AML-193 (cell line): ENCODE measurements at places on chromosomes 5 and 9.

DNA sequence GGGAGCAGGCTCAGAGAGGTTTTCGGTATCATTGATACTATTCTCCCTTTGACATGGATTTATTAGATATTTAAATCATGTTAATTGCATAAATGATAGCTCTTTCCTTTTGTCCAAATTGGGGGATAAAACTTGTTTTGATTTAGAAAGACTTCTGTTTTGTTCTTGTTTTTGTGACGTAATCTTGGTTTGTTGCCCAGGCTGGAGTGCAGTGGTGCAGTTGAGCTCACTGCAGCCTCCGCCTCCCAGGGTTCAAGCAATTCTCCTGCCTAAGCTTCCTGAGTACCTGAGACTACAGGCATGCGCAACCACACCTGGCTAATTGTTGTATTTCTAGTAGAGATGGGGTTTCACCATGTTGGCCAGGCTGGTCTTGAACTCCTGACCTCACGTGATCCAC, 7.1 kb downstream of the MAT2B start:
- DNase-seq = no peak

DNA sequence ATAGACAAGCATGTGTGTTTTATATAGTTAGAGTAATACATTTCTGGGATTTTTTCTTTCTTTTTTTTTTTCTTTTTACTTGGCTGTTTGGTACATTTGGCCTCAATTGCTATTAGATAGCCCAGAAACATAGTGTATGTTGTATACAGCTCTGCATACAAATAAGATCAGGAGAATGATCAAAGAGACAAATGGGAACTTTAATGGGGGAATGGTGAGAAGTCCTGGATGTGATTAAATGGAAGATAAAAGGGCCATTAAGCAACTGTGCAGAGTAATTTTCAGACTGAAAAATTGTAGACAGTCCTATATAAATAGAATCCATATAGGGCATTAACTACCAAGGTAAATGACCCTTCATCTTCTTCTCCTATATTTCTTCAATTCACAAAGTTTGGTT, 575.6 kb downstream of the EBF1 start:
- DNase-seq = no peak

- no peak for DNase-seq
These were observed 26.9 kb downstream of the TICAM2 start for GRCh38 chr5:115575167-115576070.

GRCh38 chr5:117425163-117425562, 850.5 kb upstream of the SEMA6A start:
- no peak for DNase-seq

DNA sequence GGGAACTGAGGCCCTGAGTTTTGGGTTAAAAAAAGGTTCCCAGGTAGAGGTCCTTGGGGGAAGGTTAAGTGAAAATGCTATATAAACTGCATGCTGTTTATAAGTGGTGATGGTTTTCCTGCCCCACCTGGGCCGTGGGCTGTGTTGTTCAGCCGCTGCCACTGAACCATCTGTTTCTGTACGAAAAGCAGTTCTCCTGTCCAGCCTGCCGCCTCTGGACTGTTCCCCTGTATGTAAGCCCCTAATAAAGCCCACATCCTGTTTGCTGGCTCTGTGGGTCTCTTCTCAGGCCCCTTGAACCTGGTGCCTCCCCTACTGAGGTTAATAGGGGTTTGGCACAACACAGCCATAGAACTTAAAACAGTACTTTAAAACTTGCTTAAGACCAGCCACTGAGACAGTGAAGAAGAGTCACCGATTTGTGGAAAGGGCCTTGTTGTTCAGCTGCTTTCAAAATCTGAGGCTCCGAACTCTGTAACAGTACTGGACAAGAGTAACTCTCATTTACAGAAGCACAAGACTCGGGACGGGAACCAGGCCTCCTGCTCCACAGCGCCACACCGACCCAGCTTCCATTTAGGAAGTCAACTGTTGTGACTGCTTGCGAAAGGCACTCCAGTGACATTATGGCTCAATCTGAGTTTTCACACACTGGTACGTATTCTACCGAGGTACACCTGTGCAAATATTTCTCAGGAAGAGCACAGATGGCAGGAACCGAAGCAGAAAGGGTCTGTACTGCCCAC, 192.5 kb downstream of the CDK5RAP2 start:
- no peak for DNase-seq

GRCh38 chr9:33129886-33130881, 37.0 kb downstream of the B4GALT1 start:
- no peak for DNase-seq

GRCh38 chr5:125049721-125050702, 303.6 kb upstream of the ZNF608 start:
- no peak for DNase-seq

- DNase-seq = no peak
These were observed 33.4 kb upstream of the ADAMTS2 start for GRCh38 chr5:179378441-179379271.

DNA sequence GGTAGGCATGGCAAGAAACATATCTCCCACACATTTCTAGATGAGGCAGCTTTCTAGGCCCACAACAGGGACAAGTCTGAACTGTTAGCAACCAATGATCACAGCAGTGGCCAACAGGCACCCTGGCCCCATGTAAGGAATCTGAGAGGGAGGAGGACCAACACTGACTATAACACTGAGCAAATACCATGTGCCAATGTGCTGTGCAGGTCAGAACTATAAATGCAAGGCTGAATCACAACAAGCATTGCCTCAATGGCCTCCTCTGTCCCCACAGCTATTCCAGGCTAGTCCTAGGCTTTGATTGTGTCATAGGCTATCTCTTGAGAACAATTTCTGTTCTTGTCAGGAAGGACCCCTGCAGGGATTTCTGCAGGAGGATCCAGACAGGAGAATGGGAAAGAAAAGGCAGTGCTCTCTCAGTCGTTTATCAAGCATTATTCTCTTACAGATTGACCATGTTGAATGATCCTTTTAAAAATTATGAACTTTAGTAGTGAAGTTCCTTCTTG, 221.2 kb downstream of the TLE1 start:
- no peak for DNase-seq

GRCh38 chr5:142080248-142080647, 28.3 kb upstream of the NDFIP1 start:
- no peak for DNase-seq

DNA sequence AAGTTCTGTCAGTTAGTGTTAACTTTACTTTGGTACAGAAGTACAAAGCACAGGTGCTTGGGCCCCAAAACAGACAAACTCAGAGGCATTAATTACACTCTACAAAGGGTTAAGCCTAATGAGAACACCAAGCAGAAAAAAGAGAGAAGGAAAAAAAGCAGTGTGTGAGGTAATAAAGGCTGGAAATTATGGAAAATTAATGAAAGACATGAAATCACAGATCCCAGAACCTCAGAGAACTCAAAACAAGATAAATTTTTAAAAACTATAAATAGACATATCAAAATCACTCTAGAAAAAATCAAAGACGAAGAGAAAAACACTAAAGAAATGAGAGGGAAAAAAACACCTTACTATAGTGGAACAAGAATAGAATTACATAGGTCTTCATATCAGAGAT, 354.2 kb upstream of the ADAMTS16 start:
- DNase-seq = no peak

DNA sequence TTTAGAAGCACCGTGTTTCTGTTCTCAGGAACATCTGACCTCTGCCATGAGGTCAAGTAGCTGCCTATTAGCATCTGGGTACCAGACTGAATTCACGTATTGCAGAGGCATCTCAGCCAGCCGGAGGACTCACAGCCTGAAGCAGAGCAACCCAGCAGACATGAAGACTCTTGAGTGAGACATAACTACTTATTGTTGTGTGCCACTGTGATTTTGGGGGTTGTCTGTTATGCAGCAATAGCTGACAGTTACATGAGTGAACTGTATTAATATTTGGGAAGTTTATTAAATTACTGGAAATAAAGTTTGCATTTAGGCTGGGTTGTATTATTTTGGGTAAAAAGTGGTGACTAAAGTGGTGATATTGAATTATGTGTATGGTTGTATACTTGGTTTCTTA, 1.3 kb upstream of the ACOT12 start:
- DNase-seq = no peak

DNA sequence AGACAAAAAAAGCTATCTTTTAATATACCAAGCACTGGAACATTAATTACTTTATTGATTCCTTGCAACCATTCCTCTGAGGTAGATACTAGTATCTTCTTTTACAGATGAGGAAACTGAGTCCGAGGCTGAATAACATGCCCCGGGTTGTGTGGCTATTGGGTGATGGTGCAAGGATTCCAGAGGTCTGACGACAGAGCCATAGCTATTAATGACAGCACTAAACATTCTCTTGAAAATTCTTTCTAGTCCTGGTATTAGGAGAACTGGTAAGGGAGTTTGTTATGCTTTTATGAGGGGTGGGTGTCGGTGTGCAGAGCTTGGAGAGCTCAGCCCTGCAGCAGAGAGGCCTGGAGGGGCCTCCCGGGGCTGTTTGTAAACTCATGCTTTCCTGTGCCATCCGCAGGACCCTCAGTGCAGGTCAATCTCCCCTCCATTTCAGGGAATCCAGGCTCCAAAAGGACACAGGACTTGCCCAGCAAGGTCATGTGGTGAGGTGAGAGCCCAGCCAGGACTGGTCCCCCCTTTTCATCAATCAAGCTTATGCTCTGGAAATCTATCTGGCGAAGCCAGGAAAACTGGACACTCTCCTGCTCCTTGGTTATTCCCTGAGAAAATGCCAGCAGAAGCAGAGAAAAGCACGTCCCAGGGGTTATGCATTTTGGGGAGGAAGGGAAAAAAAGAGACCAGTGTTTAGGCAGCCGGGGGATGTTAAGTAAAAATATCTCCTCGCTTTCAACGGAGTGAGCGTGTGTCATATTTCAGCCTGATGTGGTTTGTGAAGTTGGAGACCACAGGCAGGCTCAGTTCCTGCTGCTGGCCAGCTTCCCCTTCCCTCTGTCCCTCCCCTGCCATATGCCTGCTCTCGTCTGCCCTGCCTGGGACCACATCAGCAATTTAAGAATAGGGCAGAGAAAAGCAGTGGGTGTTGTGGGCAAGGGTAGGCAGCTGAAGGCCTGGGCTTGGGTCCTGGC, 3.7 kb downstream of the GSN start:
- peak; percentile 92 for DNase-seq
